ENCODE measurements at places on chromosomes 16 and 17.
A peak's percentile ranks its signal among the peaks of the same experiment; 100 is the strongest.

DNA sequence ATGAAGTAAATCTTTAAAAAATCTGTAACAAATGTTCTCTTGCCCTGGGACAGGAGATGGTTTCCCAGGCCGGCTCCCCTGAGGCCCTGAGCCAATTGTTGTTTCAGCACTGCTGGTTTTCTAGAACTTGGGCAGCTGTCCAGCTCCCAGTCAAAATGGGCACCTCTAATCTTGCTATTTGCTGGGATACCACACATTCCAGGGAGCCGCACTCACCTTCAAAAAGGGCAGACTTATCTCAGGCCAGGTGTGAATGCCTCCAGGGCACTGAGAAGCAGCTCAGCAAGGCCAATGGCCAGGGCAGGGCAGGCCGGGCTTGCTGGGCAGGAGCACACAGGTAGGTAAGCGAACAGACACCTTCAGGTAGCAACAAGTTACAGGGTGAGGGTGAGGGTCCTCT, 24.4 kb downstream of the TRIM16 start:
- ATAC-seq = no peak

- ATAC-seq = peak; percentile 80
Measured at GRCh38 chr16:84062734-84063640, 20.4 kb upstream of the SLC38A8 start.

GRCh38 chr17:7043497-7044198, at the start of gene SLC16A11:
SLC16A11 (minus strand) TSS chr17:7044092; CDS start chr17:7043513, 579 bp downstream.
- no peak for ATAC-seq

GRCh38 chr16:82649766-82650165, 23.0 kb downstream of the CDH13 start:
- ATAC-seq = no peak

- ATAC-seq = no peak
Measured at GRCh38 chr17:61551255-61551742, 39.7 kb downstream of the NACA2 start.

- peak; percentile 96 for ATAC-seq
Measured at GRCh38 chr17:38898812-38899348, 26.5 kb upstream of the LASP1NB start.

GRCh38 chr17:3692346-3692745, 3.6 kb downstream of the P2RX5 start:
- no peak for ATAC-seq

- ATAC-seq = no peak
Measured at GRCh38 chr16:13110124-13110796, 208.9 kb downstream of the SHISA9 start.

DNA sequence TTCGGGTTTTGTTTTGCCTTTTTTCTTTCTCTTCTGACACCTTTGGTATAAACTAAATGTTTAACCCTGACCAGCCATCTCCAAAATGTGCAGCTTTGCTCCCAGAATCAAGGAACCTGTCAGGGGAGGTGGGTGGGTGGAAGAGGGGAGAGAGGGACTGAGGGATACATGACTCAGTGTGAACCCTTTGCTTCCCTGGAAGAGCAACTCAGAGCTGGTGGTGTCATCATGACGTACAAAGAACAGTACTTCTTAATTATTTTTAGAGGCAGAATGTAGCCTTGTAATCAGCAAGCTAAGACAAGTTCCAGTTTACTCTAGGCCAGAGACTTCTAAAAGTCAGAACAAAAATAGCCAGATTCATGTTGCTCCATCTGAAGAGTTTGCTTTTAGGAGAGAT, 119.6 kb upstream of the HAS3 start:
- no peak for ATAC-seq

DNA sequence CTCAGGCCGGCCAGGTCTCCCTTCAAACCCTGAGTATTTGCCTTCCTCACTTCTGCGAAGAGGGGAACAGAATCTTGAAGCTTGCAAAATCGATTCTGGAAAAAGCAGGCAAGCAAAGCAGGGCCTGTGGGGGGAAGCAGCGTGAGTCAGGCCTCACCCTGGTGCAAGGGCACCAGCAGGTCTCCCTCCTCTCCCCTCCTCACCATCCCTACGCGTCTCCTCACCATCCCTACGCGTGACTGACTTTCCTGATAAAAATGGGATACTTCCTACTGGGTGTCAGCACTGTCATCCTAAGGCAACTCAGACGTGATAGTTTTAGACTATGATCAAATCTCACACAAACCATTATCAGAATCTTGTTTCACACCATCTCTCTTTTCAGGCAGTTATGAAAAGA, 12.1 kb downstream of the CMTM3 start:
- ATAC-seq = no peak

GRCh38 chr16:75402821-75403475, 30.4 kb downstream of the CFDP1 start:
- no peak for ATAC-seq

DNA sequence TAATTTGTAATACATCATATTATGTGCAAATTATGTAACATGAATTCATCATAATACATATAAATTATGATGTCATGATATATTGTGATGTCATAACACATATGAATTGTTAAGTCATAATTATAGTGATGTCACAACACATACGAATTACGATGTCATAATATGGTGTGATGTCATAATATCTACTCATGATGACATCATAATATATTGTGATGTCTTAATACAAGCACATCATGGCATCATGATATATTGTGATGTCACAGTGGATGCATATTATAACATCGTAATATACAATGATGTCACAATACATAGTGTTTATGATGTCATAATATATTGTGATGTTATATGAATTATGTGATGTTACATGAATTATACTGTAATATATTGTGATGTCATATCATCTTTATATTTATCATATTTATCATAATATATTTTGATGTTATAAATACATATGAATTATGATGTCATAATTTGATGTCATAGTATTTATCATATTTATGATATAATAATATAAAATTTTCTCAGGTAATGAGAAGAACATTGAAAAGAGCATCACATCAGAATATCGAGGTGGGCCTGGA, 1793.0 kb downstream of the TP53TG3F start:
- no peak for ATAC-seq

DNA sequence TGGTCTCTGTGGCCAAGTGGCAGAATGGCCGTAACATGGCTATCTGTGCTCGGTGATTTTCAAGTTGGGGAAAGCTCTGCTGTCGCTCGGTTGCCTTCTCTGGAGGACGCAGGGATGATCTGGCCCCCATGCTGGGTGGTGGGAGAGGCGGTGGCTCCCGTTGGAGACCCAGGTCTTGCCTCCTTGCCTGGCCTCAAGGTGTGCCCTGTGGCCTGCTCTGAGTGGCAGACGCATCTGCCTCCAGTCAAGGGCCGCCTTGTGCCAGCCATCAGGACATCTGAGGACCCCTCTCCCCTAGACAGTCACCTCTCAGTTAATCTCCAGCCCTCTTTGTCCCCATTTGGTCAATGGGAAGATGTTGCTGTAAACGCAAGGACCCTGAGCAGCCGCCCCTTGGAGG, 165.9 kb downstream of the CCDC182 start:
- ATAC-seq = no peak

DNA sequence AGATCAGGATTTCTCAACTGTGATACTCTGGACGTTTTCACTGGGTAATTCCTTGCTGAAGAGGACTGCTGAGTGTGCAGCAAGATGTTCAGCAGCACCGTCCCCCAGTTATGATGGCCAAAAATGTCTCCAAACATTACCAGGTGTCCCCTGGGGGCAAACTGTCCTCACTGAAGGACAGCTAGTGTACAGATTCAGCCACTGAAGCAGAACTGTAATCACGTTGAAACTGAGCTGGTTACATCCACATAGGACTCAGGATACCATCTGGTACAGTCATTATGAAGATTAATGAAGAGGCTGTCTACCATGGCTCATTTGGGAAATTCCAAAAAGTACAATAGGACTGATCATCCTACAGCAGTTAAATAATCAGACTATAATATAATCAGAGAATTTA, 43.3 kb upstream of the GINS3 start:
- no peak for ATAC-seq

- ATAC-seq = no peak
Measured at GRCh38 chr17:67492824-67493517, 115.9 kb downstream of the PITPNC1 start.

GRCh38 chr16:53996961-53997360, 289.6 kb downstream of the IRX3 start:
- no peak for ATAC-seq

GRCh38 chr16:58198022-58198683, at the start of gene CSNK2A2:
CSNK2A2 (minus strand) TSS chr16:58198106; CDS start chr16:58197736, 370 bp downstream.
- peak; percentile 97 for ATAC-seq

- no peak for ATAC-seq
Measured at GRCh38 chr16:58116081-58116480, 13.1 kb downstream of the CFAP20 start.

GRCh38 chr17:30345089-30345433, 11.2 kb upstream of the TMIGD1 start:
- ATAC-seq = no peak

DNA sequence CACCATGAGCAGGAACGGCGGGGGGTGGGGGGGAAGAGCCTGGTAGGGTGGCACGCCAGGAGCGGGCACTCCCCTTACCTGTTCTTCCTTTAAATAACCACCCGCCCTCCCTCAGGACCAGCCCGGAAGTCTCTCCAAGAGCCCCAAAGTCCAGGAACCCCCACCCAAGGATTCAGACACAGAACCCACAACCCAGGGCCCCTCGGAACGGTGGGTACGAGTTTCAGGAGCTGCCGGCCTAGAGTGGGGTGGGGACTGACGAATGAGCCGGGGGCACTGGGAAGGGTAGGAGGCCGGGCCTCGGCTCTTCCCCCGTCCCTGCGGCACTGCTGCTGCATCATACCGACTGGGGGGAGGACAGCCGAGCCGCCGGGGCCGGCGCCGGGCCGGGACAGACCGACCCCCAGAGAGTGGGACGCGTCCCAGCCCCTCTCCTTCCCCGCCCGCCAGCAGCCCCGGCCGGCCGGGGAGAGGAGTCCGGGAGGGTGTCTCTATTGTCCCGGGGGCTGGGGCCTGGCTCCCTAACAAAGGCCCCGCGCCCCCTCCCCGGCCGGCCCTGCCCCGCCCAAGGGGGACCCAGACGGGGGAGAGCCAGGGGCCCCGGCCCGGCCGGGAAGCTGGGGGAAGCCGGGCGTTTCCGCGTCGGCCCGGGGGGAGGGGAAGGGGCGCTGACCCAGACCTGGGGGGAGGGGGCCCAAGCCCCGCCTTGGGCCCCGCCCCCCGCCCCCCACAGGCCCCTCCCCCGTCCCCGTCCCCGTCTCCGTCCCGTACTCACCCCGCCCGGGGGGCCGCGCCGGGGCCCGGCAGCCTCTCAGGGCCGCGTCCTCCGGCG, 747 bp downstream of the ATXN7L3 start:
- peak; percentile 16 for ATAC-seq

DNA sequence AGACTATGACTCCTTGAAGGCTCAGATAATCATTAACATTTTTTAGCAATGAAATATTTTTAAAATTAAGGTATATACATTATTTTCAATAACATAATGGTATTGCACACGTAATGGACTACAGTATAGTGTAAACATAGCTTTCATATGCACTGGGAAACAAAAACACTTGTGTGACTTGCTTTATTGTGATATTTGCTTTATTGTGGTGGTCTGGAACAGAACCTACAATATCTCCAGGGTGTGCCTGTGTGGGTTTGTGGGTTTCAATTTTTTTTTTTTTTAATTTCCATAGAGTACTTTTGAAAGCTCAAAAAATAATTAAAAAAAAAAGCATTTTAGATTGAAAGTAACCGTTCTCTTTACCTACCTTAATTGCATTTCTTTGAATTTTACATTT, 25.3 kb downstream of the CYLD start:
- ATAC-seq = no peak

GRCh38 chr17:58630883-58631522, 60.8 kb downstream of the TEX14 start:
- no peak for ATAC-seq

DNA sequence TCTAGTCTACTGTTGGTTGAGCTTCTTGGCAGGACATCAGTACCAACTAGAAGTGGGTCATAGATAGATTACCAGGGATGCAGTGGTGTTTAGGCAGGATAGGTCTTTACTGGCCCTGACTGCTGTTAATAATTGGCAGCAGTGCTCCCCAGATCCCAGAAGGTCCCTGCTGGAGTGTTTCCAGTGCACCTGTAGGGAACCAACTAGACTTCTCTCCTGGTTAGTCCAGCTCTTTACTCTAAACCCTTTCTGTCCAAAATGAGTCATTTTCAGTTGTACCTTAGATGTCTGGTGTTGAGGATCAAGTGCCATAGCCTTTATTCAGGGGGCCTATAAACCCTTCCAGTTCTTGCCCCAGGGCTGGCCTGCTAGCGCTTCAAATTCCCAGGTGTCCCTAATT, 8.7 kb downstream of the POLR2C start:
- ATAC-seq = no peak

GRCh38 chr17:12691173-12691572, 25.5 kb downstream of the MYOCD start:
- ATAC-seq = no peak

GRCh38 chr16:88754912-88755744, 29.9 kb downstream of the PIEZO1 start:
- no peak for ATAC-seq

GRCh38 chr17:37052450-37052849, 103.7 kb downstream of the AATF start:
- no peak for ATAC-seq

DNA sequence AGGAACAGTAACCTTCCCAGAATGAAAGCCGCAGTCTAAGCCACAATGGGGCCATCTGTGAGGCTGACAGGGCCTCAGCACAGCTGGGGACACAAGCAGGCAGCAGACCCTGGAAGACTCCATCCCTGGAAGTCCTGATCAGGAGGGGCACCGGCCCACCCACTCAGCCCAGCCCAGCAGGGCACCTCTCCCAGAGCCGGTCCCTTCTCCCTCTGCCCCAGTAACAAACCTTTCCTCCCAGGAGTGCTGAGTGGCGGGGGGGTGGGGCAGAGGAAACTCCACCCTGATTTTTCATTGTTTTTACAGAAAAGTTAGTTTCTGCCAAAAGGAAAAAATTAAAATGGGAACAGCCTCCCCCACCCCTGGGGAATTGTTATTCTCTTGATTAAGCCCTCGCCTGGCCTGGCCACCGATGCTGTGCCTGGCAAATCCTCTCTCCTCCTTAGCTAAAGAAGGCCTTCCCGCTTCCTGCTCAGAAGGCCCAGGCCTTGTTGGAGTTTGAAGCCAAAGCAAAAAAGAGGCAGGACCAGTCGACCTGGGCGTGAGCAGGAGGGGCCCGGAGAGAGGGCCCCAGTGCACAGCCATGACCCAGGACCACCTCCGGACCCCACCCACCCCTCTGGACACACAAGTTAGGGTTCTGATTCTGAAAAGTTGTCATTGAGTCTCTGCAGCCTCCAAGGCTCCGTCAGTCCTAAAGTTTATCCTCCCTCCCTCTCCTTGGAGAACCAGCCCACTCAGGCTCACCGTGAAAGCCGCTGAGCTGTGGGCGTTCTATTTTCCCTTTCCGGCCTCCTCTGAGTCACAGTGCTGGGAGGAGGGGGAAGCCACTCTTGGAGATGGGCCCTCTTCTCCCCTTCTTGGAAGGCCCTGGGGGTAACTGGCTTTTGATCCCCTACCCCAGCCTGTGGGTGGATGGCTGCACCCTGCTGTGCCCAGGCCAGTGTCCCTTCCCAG, 128.4 kb upstream of the TNRC6C start:
- no peak for ATAC-seq

- ATAC-seq = no peak
Measured at GRCh38 chr17:7223375-7223774, 3.6 kb downstream of the ACADVL start.

GRCh38 chr16:1556254-1556653, 22.8 kb downstream of the TMEM204 start:
- ATAC-seq = no peak

- no peak for ATAC-seq
Measured at GRCh38 chr17:61155590-61156237, 243.9 kb upstream of the TBX2 start.
